Posterior vena cava (tissue), 2 donors: ENCODE measurements at places on chromosomes 5 and 9.

DNA sequence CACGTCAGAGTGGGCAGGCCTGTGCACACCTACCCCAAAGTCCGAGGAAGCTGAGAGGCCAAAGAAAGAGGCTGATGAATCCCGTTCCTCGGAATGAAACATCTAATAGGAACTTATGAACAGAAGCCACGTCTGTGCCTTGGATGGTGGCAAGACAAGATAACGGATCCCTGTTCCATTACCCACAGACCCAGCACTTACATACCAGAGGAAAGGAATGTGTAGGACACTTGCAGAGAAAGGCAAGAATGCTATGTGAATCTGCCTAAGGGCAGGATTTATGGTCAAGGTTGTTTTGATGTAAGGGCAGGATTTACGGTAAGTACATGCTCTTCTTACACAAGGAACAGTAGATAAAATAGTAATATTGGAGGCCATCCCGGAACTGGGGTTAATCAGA, 93.2 kb downstream of the WDR41 start:
- DNase-seq, result no peak

DNA sequence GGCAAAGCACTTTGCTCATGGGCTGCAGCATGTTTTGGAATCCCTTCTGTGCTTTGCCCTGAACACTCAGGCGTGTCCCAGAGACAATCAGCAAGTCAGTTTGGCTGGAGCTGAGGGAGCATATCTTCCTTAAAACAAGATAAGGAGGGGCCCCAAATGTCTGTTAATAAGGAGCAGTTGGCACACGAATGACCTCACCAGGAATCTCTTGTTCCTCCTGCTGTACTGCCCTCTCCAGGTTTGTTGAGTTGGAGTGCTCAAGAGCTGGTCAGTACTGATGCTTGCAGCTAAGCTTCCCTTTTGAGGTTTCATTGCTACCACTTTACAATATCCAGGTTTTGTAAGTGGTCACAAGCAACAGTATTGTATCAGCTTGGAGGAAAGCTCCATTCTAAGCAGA, 101.3 kb upstream of the EGFLAM start:
- DNase-seq, result no peak

DNA sequence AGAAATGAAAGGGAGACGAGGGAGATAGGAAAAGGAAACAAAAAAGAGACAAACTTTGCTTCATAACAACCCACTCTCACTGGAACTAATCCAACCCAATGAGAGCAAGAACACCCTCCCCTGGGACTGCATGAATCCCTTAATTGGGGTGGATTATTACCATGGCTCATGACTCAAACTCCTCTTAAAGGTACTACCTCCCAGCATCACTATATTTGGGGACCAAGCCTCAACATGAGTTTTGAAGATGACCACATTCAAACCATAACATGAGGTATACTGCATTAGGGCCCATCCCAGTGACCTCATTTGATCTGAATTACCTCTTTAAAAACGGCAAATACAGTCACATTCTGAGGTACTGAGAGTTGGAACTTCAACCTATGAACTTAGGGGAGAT, 8.0 kb downstream of the MTAP start:
- no peak for DNase-seq

DNA sequence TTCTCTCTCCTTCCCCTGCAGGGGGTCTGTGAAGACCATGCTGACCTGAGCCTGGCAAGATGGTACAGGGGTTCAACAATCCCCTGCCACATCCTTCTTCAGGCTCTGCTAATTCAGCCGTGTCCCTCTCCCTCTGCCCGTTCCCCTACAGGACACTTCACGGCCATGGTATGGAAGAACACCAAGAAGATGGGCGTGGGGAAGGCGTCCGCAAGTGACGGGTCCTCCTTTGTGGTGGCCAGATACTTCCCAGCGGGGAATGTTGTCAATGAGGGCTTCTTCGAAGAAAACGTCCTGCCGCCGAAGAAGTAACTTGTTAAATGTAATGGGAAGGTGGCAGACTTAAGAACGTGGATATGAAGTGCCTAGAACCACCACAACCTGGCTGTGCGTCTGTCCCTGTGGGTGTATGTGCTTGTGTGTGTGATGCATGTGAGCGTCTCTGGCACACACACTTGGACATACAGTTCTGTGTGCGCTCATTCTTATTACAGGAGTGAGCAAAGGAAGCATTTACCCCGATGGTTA, 6.9 kb upstream of the CCIN start:
- DNase-seq, result no peak

DNA sequence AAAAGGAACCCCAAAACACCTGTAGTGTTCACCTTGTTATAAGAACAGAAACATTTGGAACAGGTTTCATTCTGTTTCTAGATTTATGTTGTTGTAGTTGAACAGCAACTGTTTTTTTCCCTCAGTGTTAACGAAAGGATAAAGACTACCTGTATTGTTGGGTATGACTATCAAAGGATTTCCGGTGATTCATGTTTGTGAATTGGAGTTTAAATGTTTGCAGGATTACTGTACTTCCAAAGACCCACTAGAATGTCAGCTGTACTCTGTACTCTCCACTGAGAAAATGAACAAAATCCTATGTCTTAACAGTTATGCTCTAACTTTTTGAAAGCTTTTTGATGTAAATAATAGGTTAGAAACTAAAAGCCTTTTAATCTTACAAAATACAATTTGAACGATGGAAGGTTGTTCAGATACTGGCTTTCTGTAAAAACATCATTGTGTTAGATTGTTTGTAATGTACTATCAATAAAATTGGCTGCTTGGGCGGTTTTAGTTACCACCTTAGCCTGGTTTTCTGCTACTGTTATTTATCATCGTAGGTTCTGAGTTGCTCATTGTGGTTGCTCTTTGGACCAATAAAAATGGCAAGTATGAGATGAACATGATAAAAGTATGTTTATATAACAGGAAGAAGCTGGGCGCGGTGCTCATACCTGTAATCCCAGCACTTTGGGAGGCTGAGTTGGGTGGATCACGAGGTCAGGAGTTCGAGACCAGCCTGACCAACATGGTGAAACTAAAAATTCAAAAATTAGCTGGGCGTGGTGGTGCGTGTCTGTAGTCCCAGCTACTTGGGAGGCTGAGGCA, 44.1 kb downstream of the DCP2 start:
- DNase-seq, result no peak

GRCh38 chr9:5639816-5640215, 10.9 kb downstream of the RIC1 start:
- no peak for DNase-seq

GRCh38 chr5:93348231-93348630, 232.8 kb downstream of the NR2F1-AS1 start:
- no peak for DNase-seq

GRCh38 chr5:90142541-90142940, 267.0 kb downstream of the CETN3 start:
- DNase-seq, result no peak

GRCh38 chr5:162911873-162912272, 525.5 kb upstream of the CCNG1 start:
- no peak for DNase-seq

DNA sequence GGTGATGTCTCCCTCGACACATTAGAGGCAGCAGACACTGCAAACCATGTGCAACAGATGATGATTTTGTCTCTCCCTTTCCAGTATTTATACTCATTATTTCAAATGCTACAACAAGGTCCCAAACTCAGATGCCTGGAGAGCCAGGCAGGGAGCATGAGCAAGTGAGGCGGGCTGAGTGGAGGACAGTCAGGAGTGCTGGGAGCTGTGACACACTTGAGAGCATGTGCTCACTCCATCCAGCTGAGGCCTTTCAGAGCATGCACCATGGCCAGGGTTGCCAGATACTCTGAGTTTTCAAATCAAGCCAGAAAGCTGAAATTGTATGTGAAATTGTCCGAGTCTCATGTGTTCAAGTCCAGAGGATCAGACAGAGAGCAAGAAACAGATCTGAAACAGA, 55.8 kb upstream of the SLC2A8 start:
- no peak for DNase-seq

DNA sequence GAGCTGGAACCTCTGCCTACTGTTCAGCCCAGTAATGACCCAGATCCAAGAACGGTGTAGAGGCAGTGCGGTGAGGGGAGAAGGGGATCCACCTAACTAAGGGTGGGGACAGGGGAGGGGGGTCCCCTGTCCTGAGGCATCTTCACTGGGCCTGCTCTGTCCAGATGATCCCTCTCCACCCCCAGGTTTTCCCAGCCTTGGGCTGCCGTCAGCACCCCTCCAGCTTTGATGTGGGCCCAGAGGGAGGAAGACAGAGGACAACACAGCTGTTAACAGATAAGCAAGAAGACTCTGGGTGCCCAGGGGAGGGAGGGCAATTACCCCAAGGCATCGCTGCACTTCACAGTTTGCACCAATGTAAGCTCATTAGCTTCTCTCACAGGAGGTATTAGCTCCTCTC, 19.3 kb downstream of the BICD2 start:
- DNase-seq, result no peak

- DNase-seq, result no peak
Observed at GRCh38 chr5:140298183-140298601, 4.7 kb downstream of the PFDN1 start.

GRCh38 chr5:150394131-150394530, 18.6 kb downstream of the CD74 start:
- no peak for DNase-seq

DNA sequence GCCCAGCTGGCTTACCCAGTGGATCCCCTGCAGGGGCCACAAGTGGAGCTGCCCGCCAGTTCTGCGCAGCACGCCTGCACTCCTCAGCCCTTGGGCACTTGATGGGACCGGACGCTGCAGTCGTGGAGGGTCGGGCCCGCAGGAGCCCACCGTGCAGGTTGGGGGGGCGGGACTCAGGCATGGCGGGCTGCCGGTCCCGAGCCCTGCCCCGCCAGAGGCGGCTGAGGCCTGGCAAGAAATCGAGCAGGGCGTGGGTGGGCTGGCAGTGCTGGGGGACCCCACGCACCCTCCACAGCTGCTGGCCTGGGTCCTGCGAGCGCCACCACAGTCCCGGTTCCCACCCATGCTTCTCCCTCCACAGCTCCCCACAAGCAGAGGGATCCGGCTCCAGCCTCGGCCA, 19.2 kb upstream of the BTNL3 start:
- DNase-seq, result no peak

DNA sequence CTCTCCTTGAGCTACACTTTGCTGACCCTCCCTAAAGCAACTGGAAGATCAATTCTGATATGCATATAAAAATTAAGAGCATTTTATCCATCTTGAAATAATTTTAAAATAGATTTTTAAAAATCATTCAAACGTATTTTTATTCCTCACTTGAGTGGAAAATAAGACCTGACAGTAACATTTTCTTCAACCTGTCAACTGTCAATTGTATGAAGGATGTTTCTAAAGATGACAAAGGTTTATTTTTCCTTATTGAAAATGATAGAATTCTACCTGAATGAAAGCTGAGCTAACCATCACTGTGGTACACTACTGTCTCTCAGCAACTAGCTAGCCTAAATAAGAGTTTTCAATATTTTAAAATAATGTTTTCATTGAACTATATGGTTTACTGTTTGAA, 7.0 kb downstream of the EFNA5 start:
- DNase-seq, result no peak

- no peak for DNase-seq
Observed at GRCh38 chr5:154223320-154223719, 32.8 kb downstream of the GALNT10 start.

DNA sequence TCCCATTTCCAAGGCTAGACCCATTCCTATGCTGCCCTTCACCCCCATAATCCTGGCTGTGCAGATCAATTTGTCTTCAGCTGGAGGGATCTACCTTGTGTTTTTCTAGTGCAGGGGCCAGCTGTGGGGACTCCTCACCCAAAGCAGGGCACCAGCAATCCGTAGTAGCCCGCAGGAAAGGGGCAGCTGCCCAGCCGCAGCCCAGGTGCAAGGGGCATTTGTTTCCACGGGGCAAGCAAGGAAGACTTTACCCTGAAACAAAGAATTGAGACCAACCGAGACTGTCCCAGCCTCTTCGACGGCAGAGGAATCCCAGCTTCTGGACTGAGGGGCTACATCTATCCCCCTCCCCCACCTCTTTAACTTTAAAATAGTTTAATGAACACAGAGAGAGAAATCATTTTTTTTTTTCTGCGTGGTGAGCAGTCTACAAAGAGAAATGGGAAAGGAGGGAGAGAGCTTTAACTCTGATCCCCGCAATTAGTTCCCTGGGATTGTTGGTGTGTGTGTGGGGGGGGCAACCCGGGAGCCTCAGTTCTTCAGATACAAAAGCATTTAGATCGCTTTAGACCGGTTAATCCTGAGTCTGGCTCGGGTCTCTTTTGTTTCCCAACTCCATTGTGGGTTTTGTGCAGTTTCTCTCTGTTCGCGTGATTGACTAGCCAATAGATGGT, 10.6 kb upstream of the LHX2 start:
- peak; percentile 25 for DNase-seq

DNA sequence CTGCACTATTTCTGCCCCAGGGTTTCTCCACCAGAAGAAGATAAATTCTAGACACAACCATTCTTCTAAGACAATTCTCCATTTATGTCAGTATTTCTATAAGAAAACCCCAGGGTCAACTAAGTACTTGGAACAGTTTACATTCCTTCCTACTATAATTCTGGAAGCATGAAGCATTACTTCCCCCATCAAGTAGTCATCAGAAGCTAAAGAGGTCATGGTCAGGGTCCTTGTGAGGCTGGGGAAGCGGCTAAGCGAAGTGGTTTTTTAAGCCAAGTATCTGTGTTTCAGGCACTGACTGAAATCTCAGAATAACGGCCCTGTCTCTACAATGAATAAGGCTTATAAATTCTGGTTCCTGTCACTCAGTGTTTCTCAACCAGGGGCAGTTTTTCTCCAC, 197.8 kb downstream of the GLIS3 start:
- DNase-seq, result no peak

DNA sequence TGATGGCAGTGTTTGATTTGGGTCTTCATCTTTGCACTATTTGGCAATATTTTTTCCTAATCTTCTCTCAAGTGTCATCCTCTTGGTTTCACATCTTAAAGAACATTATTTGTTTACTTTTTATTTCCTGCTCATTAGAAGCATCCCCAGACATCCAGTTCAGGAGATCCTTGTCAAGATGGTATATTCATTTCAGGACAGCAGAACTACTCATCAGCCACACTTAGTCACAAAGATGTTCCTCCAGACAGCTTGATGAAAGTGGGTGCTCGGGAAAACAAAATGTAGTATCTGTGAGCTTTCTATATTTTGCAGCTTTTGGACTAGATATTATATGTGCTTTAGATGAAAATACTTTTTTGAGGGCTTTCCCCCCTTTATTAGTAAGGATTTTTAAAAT, 72.1 kb upstream of the SREK1 start:
- DNase-seq, result no peak

DNA sequence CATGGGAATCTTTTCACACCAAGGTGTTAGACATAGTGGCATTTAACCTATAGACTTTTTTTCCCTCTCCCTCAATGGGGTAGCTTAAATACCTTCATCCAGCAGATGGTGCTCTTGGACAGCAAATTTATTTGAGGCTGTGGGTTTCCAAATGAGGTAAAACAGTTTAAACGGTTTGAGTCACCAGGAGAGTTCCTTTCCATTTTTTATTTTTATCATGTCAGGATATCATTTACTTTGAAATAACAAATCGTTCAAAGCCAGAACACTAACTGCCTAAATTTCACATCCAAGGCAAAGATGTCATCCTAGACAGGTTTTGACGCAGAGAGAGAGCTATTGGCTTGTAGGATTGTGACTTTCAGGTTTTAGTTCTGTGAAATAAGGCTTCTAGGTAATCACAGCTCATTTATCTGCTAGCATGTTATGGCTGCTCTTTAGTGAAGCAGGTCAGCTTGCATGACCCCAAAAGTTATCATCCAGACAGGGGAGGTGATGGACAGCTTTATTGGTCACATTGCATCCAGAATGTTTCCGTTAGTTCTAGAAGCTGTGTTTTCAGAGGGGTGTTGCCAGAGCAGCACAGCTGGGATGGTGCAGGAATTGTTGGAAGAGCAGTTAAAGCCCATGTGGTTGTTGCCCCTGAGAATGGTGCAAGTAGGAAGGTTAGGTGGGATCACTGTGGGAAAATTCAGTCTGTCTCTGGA, 69.8 kb downstream of the KDM4C start:
- DNase-seq, result peak; percentile 9
